GM04504 (cell line): ENCODE measurements at places on chromosomes 13 and 19.
A peak's percentile ranks its signal among the peaks of the same experiment; 100 is the strongest.

DNA sequence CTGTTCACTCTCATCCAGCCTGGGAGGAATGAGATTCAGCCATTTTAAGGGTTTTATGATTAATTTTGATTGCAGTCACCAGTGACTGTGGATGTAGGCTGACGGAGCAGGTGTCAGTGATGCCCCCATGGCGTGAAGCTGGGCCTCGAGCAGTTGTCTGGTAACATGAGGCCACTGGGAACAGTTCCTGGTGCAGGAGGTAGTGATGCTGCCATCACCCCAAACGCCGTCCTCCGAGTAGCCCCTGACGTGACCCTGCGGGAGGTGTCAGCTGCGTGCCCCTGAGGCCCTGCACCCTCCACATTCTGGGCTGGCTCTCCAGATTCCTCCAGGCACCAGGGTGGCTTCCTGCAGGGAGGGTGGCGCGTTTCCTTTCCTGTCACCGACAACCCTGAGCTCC lies 277.2 kb downstream of the TEX29 start:
- no peak for DNase-seq

- no peak for DNase-seq
These were observed 277.9 kb downstream of the ZNF536 start for GRCh38 chr19:30649934-30650614.

- DNase-seq: no peak
These were observed 221.8 kb upstream of the UBL3 start for GRCh38 chr13:30071969-30072817.

- no peak for DNase-seq
These were observed 5.2 kb downstream of the FAAP24 start for GRCh38 chr19:32977280-32977679.

- DNase-seq: no peak
These were observed 77.2 kb downstream of the DACH1 start for GRCh38 chr13:71789693-71790329.

GRCh38 chr19:1357531-1358109 lies 26.1 kb upstream of the NDUFS7 start:
- DNase-seq: no peak

GRCh38 chr13:91362908-91363307 lies 15.4 kb downstream of the MIR17HG start:
- DNase-seq: no peak

GRCh38 chr13:101157261-101157660 lies 259.0 kb downstream of the NALCN start:
- DNase-seq: no peak

- DNase-seq: no peak
These were observed 21.3 kb downstream of the ZNF607 start for GRCh38 chr19:37698216-37698615.

- no peak for DNase-seq
These were observed 8.8 kb downstream of the RINL start for GRCh38 chr19:38869160-38869835.

- DNase-seq: peak; percentile 9
These were observed 4.1 kb downstream of the ATP8A2 start for GRCh38 chr13:25375727-25376358.

DNA sequence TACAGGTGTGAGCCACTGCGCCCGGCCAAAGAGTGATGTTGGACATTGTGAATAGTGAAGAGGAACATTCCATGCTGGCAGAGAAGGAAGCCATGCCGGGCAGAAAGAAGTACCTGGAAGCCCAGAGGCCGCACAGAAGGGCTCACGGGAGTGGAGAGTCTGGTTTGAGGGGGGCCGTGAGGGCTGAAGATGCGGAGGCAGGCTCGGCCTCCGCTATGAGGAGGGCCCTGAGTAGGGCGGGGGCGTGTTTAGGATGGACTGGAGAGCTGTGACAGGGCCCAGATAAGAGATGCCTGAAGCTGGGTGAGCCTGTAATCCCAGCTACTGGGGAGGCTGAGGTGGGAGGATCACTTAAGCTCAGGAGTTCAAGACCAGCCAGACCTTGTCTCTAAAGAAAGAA lies 1.6 kb downstream of the JOSD2 start:
- DNase-seq: no peak

DNA sequence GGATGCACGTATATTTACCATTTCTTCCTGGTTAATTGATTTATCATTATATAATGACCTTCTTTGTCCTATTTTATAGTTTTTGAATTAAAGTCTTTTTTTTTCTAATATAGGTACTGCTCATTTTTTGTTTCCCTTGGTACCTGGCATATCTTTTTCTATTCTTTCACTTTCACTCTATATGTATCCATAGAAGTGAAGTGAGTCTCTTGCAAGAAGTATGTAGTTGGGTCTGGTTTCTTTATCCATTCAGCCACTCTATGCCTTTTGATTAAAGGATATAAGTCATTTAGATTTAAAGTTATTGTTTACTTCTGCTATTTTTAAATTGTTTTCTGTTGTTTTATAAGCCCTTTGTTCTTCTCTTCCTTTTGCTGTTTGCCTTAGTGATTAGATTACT lies 194.3 kb upstream of the SLITRK6 start:
- DNase-seq: no peak

- DNase-seq: no peak
These were observed 41.8 kb downstream of the BICRA start for GRCh38 chr19:47650700-47651099.

- peak; percentile 38 for DNase-seq
These were observed 3.2 kb downstream of the MAP2K2 start for GRCh38 chr19:4120559-4121272.

- no peak for DNase-seq
These were observed 88.9 kb downstream of the KDM4B start for GRCh38 chr19:5057860-5058259.

DNA sequence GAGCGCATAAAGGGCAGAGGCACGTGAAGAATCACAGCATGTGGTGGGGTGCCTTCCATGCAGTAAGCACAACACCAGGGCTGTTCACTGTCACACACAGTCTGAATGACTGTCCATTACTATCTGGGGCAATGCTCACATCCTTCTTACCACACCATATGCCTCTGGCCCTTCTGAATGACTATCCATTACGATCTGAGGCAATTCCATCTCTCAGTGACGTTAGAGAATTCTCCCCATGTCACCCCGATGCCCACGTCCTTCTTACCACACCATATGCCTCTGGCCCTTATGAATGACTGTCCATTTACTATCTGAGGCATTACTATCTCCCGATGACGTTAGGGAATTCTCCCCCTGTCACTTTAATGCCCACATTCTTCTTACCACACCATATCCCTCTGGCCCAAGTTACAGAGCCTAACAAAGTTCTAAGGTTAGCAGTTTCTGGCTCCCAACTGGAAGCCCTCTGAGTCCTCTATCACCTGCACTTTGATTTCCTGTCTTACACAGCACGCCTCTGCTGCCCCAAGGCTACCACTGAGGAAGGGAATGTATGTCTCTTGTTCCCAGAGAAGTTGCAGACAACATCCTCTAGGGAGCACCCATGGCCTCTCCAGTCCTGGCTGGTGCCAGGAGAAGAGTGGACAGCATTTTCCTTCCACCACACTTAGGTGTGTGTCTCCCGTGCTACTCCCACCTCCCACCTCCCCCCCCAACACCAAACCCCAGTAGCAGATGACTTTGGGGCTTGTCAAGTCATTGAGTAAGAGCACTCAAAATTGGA lies 154.8 kb downstream of the COG6 start:
- no peak for DNase-seq

GRCh38 chr19:572743-573518 lies 535 bp downstream of the BSG start:
- no peak for DNase-seq

DNA sequence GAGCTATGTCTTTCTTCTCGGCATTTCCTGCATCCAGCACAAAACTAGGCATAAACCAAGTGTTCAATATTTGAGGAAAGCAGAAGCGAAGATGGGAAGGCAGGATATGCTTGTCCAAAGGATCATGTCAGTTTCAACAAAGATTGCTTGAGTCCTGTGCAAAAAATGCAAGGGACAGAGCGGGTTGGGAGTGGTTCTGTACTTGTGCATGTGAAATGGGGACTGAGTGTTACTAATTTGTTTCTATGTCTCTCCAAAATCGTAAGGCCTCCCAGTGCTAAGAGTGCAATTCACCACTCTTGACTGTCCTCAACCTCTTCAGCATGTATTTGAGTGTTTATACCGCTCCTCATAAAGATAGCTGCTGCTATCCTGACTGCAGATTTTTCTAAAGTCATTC lies 166.2 kb downstream of the DLEU7 start:
- no peak for DNase-seq

- no peak for DNase-seq
These were observed 53.0 kb downstream of the KCTD15 start for GRCh38 chr19:33849551-33850147.

GRCh38 chr19:54532528-54532927 lies 29.9 kb downstream of the LAIR2 start:
- DNase-seq: no peak

GRCh38 chr13:37348916-37349643 lies 243.6 kb upstream of the CSNK1A1L start:
- DNase-seq: no peak

DNA sequence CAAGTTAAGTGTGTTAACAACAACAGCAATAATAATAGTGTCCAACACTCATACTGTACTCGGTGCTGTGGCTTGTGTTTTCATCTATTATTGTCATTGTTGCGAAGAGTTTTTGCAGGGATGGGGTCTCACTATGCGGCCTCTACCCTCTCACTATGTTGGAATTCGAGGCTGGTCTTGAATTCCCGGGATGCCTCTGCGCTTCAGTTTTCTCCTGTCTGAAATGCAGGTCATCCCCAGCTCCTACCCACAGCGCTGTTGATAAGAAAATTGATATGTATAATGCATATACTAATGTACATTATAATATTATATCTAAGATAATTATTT lies 4.9 kb upstream of the SBK3 start:
- no peak for DNase-seq

DNA sequence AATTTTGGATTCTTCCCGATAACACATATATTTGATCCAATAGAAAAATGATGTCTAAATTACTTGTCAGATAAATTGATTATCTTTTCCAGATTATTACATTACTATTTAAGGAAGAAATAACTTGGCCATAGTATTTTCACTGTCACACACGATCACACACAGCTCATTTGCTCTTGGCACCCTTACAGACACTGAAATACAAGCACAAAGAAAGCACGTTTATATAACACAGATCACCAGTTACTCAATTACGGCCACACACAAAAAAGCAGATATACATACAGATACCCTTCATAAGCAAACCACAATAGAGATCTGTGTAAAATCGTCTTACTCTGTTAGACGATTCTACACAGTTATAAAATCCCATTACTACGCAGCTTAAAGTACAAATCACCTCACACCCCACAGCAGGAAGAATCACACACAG lies 716 bp upstream of the ZNF420 start:
- no peak for DNase-seq

GRCh38 chr13:38350114-38350617 lies 515 bp downstream of the UFM1 start:
- peak; percentile 37 for DNase-seq
